ENCODE measurements at places on chromosomes 1 and 21. TPM values are rescaled to one million over a fixed set of nuclear protein-coding genes. Genes with fewer than 3 reads are reported as not detected.

Gene OR2T33
- not detected for total RNA-seq

Gene TMEM82
- not detected for total RNA-seq

Gene OR2T29
- total RNA-seq: 0.23 TPM

Gene C8A
- not detected for total RNA-seq

Gene ADGRB2
- total RNA-seq: 59.5 TPM

Gene C1QTNF12
- total RNA-seq: not detected

Gene IFFO2
- 12.2 TPM for total RNA-seq

Gene CYP2J2
- 1.6 TPM for total RNA-seq

Gene RPE65
- 2.1 TPM for total RNA-seq

Gene PHACTR4
- 7.4 TPM for total RNA-seq
